AG09309 (cell line): ENCODE measurements at places on chromosomes 1 and 21.
A peak's percentile ranks its signal among the peaks of the same experiment; 100 is the strongest.

- no peak for DNase-seq
These were observed 148.7 kb upstream of the SPAG17 start for GRCh38 chr1:118333601-118334210.

GRCh38 chr1:20731057-20731991, 1.2 kb downstream of the SH2D5 start:
- no peak for DNase-seq

DNA sequence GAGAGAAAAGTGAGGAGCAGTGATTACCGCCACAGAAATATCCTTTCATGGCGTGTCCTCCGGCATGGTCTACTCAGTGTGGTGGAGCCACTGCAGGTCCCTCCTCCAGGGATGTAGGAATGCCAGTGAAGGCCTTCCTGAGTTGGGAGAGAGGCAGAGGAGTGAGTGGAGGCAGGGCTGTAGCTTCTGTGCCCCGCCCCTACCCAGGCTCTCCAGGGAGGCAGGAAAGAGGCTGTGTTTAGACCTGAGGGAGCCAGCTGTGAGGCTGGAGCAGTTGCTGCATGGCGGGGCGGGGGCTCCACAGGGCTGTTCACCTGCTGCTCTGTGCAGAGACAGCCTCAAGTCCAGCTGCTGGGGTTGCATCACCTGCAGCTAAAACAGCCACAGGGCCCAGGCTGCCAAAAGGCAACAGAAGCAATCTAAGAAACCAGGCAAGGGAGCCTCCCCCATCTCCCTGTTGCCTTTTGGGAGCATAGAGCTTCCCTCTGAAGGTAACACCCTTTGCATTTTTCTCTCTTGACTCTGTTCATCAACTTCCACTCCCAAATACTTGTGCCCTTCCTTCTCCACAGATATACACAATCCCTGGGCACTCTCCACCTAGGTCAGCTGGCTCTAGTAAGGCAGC, 801 bp upstream of the ANXA9 start:
- no peak for DNase-seq

DNA sequence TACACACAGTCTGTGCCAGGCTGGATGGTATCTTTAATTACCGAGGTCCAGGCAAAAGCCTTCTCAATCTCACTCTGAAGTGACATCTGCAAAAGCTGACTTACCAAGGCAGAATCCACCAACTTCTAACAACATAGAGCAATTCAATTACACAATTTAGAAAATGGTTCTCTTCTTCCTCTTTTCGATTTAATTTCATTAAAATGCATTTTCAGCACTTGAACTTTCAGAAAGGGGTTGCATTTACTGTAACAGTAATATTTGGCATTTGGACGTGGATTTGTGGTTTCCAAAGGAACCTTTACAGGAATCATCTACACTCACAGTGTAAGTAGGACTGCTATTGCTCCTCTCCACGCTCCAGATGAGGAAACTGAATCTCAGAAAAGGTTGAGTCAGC, 53.3 kb downstream of the ERO1B start:
- DNase-seq, result no peak

- DNase-seq, result peak; percentile 59
These were observed 49.1 kb upstream of the CR2 start for GRCh38 chr1:207404849-207405525.

GRCh38 chr1:40185951-40186864, 25.0 kb downstream of the RLF start:
- no peak for DNase-seq

- no peak for DNase-seq
These were observed 12.1 kb downstream of the IL24 start for GRCh38 chr1:206909161-206909882.

- no peak for DNase-seq
These were observed 113.1 kb upstream of the RGS18 start for GRCh38 chr1:192045131-192045530.

GRCh38 chr1:29629814-29630516, 393.6 kb downstream of the PTPRU start:
- DNase-seq, result no peak

GRCh38 chr1:174169342-174169741, 10.0 kb downstream of the RABGAP1L start:
- no peak for DNase-seq

- DNase-seq, result no peak
These were observed at the start of gene CFAP74 for GRCh38 chr1:2003541-2004131. Gene CFAP74 (minus strand): TSS chr1:2003786. CDS start chr1:1990956, 12,830 bp downstream.

DNA sequence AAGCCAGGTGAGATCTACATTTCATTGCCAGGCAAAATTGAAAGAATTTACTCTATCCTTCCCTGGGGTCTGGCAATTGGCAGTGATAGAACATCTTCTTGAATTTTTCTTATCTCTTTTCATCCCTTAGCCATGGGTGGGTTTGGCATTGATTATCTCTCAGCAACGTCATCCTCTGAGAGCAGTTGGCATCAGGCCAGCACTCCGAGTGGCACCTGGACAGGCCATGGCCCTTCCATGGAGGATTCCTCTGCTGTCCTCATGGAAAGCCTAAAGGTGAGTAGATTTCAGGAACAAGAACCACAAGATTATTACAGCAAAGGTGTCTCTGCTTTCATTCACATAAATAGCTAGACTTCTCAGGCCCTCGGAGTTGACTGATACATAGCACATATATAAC, 39.3 kb downstream of the NCF2 start:
- DNase-seq, result no peak

DNA sequence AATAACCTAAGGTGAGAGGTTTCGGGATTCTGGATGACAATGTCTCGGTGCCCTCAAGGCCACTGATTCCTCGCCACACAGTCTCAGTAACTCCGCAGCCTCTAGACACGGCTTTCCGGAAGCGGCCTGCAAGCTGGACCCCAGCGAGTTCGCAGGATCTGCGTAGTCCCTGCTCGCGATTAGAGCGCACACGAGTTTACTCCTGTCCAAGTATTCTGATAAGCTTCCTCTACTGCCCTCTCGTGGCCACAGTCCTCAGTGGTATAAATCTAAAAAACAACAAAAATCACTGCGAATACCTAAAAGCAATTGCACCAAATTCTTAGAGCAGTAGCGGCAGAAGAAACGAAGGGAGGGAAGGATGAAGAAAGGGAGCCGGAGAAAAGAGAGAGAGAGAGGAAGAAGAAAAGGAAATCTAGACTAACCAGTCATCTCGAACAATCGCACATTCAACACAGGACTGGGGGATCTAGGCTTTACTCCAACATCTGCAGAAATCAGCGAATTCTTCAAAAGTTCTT, 1.1 kb upstream of the PLXNA2 start:
- peak; percentile 77 for DNase-seq

DNA sequence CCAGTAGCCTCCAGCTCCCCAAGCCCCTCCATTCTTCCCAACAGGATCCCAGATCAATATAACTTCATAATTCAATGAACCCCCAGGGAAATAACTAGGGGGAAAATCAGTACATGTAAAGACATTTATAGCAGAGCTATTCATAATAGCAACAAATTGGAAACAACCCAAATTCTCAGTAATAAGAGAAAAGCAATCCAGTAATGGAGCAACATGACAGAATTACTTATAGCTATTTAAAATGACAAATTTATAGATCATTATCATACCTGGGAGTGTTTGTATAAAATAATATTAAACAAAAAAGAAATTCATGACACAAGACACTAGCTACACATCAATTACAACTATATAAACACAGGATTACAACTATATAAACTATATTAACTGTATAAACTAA, 20.2 kb downstream of the PLEKHA6 start:
- no peak for DNase-seq

DNA sequence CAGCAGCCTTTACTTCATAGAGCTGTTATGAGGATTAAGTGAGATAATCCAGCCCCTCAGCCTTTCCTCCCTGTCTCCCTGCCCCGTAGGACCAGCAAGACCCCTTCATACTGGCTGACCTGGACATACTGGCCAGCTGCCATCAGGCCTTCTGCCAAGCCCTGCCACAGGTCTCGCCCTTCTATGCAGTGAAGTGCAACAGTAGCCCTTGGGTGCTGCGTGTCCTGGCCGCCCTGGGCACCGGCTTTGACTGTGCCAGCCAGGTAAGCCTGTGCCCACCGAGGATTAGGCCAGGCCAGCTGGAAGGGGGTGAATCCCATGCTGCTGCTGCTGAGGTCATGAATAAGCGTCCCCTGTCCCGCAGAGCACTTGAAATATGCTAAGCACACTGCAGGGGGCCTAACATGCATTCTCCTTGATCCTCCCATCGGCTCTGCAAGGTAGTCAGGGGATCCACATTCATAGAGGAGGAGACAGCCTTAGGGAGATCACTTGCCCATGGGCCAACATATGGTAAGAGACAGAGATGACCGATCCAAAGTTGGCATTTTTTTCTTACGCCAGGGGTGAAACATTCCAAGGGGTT, 73.3 kb upstream of the TINAGL1 start:
- DNase-seq, result no peak

DNA sequence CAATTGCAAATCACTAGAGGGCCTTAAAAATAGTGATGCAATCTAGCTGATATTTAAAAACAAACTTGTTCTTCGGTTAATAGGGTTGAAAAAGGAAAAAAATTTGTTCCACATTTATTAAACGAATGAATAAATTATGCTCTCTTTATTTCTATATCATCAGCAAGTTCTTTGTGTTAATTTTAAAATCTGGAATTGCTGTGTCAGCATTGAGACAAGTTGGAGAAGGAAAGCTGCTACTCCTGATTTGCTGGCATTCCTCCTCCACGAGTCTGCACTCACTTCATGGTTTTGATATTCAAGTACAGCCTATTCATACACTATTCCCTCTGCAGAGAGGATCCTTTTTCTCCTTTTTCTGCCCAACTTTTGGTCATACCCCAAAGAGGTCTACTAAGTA, 117.6 kb downstream of the MRPL39 start:
- no peak for DNase-seq

DNA sequence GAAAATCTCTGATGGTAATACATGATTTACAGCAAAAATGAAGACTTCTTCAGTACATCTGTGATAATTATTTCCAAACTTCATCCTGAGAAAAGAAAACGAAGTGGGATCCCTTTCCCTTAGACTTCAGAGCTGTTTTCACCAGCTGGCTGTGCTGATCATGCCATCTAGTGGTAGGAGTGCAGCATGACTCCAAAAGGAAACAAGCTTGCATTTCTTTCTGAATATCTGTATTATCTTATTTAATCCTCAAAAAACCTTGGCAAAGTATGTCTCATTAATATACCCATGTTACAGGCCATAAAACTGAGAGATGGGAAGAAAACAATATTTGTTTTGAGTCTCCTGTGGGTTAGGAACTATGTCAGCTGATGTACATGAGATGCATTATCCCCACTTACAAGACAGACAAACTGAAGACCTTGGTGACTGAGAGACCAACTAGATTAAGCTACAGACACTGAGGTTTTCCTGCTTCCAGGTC, 9.8 kb upstream of the GJA8 start:
- DNase-seq, result peak; percentile 21

GRCh38 chr1:23634840-23635651, 56.6 kb upstream of the RPL11 start:
- peak; percentile 50 for DNase-seq

DNA sequence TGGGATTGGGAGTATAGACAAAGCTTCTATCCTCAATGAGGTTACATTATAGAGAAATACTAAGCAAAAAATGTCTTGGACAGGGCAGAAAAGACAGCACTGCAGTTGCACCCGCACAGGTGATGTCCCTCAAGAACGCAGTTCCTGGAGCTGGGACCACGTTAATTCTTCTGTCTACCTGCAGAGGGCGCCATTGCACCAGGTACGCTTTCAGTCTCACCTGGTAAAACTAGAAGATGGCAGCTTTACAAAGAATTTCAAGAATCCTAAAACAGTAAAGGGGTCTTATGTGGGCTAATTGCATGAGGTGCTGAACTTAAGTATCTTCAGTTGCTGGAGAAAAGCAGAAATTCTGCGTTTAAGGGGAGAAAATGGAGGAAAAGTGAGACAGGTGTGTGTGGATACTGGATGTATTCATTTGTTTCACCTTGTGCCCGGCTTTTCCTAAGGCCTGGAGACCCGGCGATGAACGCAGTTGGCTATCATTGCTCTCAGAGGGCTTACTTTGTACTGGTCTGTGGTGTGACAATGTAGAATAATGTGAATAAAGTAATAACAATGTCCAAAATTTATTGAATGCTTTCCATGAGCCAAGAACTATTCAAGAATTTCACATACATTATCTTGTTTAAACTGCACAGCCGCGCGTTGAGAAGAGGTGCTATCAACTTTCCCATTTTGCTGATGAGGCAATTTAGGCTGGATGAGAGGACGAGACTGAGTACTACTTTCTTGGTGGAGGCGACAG, 276.3 kb upstream of the GREM2 start:
- no peak for DNase-seq

DNA sequence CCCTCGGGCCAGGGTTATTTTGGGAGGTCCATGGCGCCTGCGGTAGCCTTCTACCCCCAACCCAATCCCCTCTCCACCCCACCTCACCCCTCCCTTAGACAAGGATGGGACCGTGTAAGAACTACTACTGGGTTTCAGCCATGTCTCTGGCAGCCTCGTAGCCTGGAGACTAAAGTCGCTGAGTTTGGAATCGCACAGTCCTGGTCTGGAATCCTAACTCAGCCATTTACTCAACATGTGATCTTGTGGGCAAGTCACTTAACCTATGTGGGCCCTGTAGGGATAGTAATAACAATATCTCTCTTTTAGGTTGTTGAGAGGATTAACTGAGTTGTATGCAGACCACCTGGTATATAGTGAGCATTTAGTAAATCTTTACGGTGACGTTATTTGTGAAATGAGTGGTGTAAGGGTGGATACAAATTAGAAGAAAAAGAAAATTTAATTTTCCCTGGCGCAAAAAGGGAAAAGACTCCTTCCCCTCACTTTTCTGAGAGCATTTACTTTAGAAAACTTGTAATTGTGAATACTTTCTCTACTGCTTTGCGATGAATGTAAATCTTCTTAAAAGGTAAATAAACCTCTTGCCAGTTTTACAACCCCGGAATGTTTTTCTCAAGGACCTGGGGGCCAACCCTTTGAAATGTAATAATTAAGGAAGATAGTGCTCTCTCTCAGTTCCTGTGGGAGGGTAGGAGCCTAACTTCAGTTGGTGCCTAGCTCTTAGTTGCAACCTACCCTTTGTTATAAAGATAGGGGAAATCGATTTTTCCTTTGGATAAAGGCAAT, 615 bp upstream of the MRPS15 start:
- DNase-seq, result no peak

DNA sequence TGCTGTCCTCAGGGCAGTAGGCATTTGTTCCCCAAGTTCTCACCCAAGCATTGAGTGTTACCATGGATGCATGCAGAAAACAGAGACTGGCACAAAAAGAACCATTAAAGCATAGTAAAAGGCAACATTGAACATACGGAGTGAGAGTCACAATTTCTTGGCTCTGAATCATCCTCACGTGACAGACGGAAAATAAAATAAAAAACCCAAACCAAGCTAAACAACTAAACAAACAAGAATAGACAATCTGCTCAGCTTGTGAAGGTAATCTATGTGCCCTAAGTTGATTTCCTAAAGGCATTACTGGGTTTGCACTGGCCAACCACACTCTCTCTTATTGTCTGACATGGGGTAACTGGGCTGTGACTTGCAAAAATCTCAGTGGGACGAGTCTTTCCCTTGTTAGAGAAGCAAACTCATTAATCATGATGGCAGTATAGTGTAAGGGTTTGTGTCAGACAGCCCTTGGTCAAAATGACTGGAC, 306.0 kb downstream of the ASTN1 start:
- no peak for DNase-seq

- no peak for DNase-seq
These were observed 372.7 kb downstream of the BRINP3 start for GRCh38 chr1:190104961-190105360.

- DNase-seq, result no peak
These were observed 60.8 kb downstream of the PRKCZ start for GRCh38 chr1:2110738-2111673.
